Stimulated activated naive CD4-positive, alpha-beta T cell (primary cell): ENCODE measurements at places on chromosomes 11 and 22.

DNA sequence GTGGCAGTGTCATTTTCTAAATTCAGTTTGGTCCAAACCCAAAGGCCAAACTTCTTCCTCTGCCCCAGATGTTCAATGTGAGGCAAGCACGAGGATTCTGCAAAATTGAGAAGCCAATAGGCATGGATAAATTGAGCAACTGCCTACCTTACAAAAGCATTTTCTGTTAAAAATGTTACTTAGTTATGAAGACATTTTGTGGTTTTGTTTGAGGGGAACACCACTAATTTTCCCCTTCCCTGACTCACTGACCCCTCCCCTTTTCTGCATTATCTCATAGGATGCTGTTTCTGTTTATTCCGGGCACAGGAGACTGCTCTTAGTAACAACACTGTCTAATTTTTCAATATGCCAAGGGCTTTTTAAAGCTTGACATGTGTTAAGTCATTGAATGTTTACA is 462.8 kb downstream of the INSC start:
- DNase-seq, result no peak

- no peak for DNase-seq
Observed at GRCh38 chr11:75583718-75584658, 21.9 kb downstream of the SERPINH1 start.

DNA sequence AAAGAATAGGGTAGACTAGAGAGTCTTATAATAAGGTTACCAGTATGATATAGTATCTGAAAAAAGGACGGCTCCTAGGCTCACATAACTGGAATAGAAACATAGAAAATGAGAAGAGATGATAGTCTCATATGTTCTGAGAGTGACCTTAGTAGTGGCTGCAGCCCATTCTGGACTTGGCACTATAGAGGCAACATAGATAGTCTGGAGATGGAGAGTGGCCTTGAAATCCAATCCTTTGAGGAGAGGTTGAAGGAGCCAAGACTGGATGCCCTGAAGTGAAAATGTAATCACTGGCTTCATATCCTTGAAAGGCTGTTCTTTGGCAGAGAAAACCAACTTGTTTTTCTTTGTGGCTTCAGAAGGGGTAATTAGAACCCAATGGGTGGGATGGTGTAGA is 81.1 kb downstream of the STIM1 start:
- no peak for DNase-seq

DNA sequence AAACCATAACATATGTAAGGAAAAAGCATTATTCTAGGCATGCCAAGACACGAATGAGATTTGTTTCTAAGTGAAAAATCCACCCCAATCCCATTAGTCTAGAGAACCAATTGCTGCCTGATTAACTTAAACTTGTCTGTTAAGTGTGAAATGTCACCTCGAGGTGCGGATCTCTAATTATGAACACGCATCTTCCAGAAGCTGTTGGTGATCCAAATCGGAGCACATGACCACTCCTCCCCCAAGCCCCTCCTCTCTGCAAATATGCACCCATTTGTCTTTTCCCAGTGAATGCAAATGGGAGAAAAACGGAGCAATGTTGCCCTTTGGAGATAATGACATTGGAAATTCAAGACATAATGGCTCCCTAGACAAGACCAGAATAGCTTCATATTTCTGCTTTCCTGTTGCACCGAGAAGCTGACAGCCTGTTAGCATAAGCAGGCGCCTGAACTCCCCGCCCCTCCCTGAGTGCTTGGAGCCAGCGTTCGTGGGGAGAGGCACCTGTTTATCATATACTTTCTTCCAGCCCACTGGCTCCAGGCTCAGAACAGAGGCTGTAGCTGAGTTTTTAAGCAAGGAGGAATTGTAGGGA is 6.0 kb upstream of the FXYD6 start:
- no peak for DNase-seq

DNA sequence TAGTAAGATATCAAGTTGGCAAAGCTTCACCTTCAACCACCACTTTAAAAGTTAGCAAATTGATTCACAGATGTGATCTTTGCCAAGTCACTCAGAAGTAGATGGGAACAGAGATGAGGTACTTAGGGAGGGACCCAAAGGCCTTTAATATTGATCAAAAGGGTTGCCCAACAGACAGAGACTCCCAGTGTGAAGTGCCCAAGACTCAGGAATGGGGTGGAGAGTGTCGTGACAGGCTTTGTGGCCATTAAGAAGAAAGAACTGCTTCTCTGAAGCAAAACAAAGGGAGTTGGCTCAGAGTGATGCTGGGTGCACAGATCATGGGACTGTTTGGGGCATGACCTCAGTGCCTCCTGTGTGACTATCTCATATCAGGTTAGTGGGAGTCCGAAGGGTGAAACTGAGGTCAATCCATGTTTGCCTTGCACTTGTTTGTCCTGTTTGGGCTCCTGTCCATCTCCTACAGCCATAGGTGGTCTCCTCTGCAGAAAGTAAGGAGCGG is 132.3 kb downstream of the APIP start:
- DNase-seq, result no peak

DNA sequence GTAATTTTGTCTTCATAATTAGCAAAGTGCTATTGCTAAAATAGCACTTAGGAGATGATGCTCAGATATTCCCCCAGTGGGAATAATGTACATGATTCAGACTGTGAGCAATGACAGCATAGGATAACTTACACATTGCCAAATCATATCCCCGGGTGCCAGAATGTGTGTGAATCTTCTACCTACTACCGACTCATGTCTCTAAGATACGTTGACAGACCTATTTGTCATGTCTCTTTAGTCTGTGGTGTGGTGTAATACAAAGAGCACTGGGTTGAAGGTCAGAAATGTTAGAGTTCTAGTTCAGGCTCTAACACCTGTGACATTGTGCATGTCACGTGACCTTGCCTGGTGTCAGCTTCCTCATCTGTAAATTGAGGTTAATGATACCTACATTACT is 31.0 kb upstream of the PICALM start:
- no peak for DNase-seq

DNA sequence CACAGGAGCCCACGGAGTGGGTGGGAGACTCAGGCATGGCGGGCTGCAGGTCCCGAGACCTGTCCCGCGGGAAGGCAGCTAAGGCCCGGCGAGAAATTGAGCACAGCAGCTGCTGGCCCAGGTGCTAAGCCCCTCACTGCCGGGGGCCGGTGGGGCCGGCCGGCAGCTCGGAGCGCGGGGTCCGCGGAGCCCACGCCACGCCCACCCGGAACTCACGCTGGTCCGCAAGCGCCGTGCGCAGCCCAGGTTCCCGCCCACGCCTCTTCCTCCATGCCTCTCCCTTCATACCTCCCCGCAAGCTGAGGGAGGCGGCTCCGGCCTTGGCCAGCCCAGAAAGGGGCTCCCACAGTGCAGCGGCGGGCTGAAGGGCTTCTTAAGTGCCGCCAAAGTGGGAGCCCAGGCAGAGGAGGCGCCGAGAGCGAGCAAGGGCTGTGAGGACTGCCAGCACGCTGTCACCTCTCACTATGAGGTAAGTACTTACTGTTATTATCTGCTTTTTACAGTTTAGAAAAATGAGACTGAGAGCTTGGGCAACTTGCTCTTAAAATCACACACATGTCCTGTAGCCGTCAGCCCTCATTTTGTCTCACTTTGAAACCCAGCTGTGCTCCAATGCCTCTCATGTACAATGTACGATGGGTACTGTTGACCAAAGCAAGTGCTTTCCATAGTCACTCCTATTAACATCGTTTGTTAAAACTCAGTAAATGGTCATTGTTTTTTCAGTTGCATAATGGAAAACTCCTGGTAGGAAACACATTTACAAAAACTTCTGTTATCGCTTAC is 12.2 kb upstream of the OR10D3 start:
- DNase-seq, result no peak

DNA sequence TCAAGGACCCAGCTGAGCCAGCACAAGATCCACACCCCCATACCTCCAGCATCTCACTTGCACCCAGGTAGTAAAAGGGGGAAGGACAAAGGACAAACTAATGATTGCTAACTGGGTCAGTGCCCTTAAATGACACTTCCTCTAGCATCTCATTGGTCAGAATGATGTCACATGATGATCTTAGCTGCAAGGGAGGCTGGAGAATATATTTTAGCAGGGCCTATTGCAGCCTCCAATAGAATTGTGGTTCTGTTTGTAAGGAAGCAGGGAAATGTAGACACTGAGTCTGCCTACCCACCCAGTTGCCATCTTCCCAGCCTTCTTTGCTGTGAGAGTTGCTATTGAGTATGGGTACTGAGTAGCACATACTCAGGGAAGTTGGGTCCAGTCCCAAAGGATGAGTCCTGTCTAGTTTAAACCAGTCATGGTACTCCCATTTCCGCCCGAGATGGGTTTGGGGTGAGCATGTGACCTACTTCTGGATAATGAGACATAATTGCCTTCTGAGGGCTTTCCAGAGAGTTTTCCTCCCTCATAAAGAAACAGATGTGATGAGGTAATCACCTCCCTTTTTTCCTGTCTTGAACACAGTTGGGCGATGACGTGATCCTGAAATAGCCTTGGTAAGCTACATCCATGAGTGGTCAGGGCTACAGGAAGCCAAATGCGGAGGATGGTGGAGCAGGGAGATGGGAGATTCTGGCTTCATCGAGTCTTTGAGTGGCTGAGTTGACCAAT is 5.5 kb upstream of the DNAL4 start:
- DNase-seq, result no peak

DNA sequence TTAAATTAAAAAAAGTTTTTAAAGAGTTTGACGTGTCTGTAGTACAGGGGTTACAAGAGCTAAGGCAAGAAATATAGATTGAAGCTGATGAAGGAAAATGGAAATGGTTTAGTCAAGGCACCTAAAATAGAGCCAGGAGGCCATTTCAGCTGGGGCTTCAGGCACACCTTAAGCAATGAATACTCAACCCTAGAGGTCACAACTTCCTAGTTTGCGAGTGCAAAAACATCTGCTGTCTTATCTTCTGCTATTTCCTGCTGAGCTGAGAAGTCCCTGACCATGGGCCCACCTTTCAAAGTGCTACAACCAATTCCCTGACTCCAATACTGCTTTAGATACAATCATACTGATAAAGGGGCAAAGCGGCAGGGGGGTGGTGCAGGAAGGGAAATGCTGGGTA is 87.4 kb downstream of the DLG2 start:
- no peak for DNase-seq

DNA sequence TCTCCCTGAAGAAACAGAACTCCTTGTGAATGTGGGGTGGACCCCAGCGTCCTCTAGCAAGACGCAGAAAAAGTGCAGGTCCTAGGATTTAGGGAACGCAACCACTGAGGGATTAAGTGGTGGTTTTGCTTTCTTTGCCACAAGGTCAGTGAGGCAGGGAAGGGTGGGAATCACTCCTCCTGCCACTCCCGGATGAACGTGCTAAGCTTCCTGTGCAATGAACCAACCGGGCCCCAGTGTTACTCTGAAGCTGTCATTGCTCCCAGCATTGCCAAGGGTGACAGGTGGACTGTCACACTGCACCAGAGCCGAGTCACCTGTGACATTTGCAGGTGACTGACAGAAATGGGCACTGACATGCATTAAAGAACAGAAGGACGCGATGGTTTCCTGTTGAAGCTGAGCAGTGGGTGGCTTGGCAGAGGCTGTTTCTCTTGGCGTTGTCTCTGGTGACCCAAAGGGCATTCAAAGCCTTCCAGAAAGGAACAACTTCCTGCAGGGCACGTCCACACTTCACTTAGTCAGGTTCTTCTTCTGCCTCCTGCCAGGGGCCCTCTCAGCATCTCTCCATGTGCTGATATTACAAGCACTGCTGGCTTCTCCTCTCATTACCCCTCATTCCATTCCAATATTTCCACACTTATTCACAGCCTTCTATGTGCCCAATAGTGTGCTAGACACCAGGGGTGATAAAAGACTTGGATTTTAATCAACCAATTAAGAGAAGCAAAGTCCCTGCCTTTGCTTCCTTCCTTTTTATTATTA is 9.7 kb downstream of the KIRREL3 start:
- no peak for DNase-seq

DNA sequence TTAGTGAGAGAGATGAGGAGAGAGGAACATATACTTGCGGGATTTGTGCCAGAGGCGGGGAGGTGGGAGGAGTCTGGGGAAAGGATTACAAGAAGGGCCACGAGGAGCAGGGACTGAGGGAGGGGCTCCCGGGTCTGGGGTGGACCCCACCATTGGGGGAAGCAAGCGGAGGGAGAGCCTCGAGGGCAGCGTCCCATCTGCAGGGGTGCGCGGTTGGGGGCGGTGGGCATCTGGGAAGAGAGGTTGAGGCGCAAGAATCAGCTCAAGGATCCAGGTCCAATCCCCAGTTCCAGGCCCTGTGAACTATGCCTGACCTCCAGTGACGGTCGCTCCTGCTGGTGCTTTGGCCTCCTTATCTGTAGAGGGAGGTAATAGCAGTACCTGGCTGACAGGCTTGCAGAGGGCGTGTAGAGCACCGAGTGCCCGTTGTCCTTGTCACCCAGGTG is 38.0 kb downstream of the ADAMTS15 start:
- DNase-seq, result no peak

DNA sequence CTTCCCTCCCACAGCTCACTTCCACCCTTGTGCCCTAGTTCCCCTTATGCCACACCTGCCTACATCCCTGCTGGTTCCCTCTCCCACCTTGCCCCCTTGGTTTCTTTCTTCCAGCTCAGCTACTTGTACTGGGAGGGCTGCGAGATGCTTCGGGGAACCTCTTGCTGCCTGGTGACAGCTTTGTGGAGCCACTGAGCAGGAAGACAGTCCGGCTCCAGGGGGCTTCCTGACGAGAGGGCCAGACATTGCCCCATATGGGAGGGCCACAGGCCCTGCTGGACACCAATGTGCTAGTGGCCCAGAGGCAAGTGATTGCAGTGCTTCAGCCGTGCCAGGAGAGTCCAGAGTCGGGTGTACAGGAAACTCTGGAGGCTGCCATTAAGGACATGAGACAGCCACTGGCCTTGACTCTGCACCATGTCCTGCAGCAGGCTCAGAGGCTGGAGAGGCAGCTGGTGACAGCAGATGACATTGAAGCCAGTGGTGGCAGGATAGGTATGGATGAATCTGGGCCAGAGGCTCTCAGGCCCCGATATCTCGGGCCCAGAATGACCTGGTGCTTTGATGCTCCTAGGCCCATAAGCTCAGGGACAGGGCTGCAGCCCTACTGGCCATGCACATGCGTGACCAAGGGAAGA is 54.3 kb downstream of the BTG4 start:
- DNase-seq, result no peak

- no peak for DNase-seq
Observed at GRCh38 chr22:19885841-19886592, 31.3 kb upstream of the GNB1L start.

DNA sequence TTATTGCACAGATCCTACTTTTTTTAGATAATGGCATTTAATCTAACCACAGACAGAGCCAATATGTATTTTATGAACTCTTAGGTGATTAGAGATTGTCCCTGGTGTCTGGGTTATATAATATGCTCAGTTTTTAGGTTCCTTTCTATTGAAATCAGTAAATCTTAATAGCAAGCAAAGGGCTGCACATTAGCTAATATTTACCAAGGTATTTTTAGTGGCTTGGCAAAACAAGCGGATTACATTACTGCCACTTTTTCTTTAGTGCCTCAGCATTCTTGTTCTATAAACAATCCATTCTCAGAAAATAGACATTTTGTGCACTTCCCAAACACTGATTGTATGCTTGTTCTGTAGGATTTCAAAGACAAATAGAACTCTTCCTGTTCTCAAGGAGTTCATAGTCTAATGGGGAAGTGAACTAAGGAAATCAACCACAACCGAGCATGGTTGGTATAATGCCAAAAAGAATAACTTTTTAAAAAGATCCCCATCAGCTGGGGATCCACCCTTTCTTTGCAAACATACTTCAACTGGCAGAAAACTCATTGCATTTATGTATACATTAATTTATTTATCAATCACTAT is 23.8 kb downstream of the KCNJ1 start:
- DNase-seq, result no peak

- DNase-seq, result peak; percentile 38
Observed at GRCh38 chr11:123020968-123021367, 39.3 kb upstream of the BSX start.

GRCh38 chr22:42236268-42236667 is 34.2 kb downstream of the TCF20 start:
- no peak for DNase-seq

- no peak for DNase-seq
Observed at GRCh38 chr11:78082146-78082545, 2.5 kb upstream of the NDUFC2 start.
